ENCODE measurements at places on chromosomes 2 and 18.

DNA sequence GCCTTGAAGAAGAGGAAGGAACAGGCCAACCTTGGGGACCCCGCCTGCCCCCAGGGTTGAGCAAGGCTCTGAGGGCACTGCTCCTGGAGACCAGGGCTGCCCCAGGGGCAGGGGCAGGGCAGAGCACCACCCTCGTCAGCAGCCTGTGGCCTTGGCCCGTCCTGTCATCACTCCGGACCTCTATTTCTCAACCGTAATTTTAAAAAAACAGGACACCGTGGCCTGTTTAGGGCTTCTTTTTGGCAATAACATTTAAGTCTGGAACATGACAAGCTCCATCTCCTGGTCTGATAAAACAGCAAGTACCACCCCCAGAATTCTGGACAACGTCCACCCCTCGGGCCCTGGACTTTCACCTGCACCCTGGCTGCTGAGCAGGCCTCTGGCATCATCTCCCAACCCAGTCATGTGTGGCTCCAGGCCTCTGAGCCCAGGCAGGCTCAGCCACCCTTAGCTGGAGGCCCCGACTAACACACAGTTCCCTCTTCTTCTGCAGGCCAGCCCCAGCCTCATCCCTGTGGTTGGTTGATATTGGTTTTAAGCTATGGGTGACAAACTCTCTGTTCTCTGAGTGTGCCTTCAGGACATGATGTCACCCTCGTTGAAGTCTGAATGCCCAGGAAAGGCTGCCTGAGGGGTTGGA is 22.6 kb upstream of the ID2 start:
- peak; percentile 19 for DNase-seq

DNA sequence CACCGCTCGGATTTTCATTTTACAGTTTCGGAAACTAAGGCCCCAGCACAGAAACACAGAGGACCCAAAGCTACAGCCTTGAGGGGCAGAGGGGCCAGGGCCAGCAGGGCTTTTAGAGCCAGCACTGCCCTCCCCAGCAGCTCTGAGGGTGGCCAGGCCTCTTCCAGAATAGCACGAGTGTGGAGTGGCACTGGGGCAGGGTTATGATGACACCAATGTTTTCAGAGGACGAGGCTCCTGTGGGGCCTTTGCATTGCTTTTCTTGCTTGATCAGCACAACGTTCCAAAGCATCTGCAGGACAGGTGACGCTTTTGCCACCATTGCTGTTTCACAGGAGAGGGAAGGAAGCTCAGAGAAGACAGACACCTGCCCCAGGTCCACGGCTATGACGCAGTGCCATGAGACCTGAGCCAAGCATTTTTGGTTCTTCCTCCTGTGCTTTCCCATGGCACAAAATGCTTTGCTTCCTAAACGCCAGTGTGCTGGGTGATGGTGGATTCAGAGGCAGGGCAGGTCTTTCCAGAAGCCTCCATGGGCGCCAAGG is 126.9 kb downstream of the MBP start:
- DNase-seq: no peak

GRCh38 chr2:9824956-9825720 is 18.1 kb upstream of the TAF1B start:
- DNase-seq: no peak

- no peak for DNase-seq
Measured at GRCh38 chr2:151849413-151850010, 21.3 kb upstream of the ARL5A start.

- DNase-seq: peak; percentile 86
Measured at GRCh38 chr2:200695601-200696000, 109.8 kb downstream of the AOX1 start.

DNA sequence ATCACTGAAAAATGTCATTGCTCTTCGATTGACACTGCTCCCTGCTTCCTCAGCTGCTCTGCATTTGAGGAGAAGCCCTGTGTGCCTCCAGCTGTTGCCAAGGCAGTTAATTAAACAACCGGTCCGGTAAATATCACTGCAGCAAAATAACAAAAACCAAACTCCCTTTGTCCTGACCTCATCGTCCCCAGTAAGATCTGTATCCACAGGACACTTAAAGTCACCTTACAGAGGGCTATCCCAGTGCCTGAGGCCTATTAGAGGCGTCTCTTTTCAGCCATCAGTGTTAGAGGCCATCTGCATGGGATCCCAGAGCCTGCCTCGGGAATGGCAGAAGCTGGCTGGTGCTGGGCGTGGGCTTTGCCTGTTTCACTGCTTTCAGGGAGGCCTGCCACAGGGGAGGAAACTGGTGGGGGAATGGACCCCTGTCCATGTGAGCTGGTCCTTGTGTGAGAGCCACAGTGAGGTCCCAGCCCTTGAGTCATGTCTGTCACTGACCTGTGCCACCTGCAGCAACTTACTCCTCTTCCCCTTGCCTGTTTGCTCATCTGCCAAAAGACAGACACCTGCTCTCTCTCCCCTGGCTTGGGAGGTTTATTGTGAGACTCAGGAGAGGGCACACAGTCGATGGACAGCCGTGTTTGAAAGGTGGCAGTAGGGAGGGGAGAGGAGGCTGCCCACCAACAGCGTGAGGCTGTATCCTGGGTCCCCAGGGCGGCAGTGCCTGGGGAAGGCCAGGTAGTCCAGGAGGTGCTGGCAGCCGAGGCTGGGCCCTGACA is 117.7 kb upstream of the MCFD2 start:
- DNase-seq: no peak

DNA sequence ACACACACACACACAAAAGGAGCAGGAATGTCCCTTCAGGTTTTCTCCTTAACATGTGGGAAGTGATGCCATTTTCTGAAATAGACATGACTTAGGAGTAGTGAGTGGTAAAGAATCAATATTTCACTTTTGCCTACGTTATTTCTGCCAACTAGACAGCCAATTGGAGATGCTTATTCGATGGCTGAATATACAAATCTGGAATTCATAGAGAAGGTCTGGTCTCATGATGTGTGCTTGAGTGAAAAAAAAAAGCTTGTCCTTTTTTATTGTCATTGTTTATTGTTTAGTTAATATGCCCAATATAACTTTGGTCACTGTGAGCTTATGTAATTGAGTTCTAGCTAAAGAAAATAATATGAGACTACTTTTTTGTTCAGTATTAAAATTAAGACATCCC is 284.3 kb downstream of the GULP1 start:
- DNase-seq: no peak

GRCh38 chr2:235594041-235594440 is 100.2 kb downstream of the AGAP1 start:
- DNase-seq: peak; percentile 54

- no peak for DNase-seq
Measured at GRCh38 chr2:12754643-12755042, 37.9 kb downstream of the TRIB2 start.

DNA sequence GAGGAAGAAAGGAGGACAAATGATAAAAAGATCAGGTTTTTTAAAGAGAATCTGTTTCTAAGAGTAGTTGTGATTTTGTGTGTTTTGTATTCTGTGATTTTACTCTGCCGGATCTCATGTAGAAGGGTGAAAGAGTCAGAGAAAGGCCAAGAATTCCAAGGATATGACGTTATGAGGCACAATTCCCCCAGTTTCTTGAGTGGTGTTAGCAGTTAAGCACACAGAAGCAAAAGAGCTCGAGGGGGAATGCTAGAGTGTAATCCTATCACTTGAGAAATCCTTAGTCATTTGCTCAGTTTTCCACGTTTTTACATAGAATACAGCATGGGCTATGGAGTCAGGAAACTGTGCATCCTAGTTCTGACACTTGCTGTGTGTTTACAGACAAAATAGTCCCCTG is 34.8 kb downstream of the METTL4 start:
- no peak for DNase-seq

GRCh38 chr2:26617588-26618083 is 23.5 kb downstream of the CIB4 start:
- no peak for DNase-seq

DNA sequence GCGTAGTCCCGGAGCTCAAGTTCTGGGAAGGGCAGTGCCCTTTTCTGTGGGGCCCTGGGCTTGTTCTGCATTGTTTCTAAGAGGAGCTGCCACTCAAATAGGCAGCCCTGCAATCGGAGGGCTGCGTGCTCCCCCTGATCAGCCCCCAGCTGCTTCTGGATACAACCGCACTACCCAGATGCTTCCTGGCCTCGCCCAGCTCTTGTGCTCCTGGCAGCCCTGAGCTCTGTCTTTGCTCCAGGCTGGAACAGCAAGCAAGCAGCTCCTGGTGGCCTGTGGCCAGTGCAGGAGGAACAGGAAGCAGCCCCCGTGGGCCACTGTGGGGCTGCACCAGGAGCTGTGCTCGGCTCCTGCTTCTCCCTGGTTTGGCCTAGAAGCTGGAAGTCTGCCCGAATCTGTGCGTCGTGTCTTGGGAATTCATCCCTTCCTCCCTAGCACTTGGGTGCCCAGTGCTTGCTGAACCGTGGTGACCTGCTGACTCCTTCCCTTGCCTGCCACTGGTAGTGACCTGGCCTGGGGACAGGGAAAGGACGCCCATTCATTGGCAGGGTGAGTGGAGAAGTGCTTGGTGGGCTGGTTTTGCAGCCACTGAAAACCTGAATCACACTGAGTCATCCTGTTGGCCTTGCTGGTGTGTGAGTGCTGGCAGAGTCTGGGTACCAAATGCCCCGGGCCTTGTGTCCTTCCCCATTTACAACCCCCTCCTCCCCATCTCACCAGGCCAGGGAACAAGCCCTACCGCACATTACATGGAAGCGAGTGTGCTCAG is 27.3 kb upstream of the NTSR2 start:
- no peak for DNase-seq

GRCh38 chr2:57862153-57862552 is 184.5 kb upstream of the VRK2 start:
- DNase-seq: no peak

DNA sequence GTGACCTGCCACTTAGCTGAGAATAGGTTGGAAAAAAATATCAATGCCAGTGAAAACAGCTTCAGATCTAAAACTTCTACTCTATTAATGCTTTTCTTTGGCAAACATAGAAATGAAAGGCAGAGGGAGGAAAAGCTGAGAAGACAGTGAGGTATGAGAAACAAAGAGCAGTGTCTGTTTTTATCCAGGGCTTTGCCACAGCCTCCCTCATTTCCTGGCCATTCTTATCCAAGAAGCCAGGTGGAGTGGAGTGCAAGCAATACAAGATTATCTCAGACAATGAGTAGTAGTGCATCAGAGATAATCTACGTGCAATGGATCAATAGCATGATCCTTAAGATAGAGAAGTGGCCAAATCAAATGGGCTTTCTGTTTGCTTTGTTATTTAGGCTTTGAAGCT is 808.7 kb upstream of the PIK3C3 start:
- no peak for DNase-seq

GRCh38 chr18:25305584-25305983 is 46.4 kb downstream of the ZNF521 start:
- no peak for DNase-seq

DNA sequence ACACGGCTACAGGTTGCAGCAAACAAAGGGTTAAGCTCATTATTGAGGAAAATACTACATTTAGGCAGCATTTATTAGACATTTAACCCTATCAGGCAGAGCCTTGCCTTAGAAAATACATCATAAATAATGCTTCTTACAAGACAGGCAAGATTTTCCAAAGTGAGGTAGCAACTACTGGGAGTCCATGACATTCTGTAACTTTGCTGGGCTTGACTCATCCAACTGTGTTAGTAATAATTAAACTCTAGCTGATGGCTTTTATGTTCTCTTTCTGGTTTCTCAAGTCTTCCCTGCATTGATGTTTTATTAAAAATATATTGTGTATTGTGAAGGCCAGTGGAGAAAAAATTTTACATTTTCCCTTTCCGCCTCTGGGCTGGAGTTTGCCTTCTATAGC is 291.3 kb downstream of the AFF3 start:
- no peak for DNase-seq

GRCh38 chr18:67520351-67520921 is 3.9 kb upstream of the DSEL start:
- no peak for DNase-seq

All from AML-193 (cell line).